Uterus (tissue), 4 donors: ENCODE measurements at places on chromosomes 7 and 10. TPM values are rescaled to one million over a fixed set of nuclear protein-coding genes. Genes with fewer than 3 reads are reported as not detected.

DNA sequence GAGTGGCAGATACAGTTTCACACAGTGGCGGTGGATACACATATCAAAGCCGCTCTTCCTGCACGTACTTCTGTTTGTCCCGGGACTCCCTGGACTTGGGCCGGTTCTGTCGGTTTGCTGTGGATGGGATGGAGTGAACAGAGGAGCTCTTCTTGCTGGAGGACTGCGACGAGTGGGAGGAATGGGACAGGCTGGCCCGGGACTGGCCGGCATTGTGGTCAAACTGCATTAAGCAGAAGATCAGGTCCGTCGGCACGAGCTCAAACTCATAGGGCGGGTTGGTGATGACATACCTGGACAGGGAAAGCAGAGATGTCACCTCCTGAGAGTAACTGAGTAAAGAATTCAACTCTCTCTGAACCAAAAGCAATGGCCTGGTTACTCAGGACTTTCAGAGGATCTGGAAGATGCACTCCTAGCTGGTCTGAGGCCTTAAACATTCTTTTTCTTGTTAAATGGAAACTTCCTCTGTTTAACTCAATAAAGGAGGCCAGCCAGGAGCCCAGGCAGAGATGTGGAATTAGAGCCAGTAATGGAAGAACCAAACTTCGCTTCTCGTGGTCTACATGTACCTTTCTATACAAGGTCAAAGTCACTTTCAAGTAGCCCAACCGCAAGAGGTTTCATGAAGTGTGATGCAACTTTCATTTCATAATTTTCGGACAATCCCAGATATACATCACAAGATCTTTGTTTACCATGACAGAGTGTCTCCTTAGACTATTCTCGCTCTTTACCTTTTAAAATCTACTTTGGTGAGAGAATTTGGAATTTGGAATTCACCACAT, 750.2 kb downstream of the KCNMA1 start:
- no peak for DNase-seq

DNA sequence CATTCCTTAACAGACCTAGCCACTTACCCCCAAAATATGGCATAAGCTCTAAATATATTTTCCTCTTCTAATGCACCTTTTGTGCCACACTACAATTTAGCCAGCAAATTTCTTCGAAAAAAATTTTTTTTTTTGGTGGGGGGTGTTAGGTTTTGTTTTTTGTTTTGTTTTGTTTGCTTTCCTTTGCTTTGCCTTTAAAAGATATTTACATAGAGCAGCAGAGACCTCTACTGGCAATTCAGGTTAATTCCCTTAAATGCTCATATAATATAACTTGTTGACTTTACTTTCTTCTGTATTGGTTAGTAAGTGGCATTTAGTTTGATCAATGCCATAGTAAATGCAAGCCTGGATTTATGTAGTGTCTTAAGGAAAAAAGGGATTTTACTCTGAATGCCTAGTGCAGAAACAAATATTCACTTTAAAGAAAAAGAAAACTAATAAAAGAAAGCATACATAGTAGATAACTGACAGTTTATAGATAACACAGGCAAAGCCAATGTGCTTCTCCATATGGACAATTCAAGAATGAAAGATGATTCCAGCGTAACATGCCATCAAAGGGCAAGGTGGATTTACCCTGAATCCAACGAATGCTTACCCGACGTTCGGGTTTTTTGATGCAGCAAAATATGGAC, 1250.6 kb downstream of the GATA3 start:
- DNase-seq = no peak

DNA sequence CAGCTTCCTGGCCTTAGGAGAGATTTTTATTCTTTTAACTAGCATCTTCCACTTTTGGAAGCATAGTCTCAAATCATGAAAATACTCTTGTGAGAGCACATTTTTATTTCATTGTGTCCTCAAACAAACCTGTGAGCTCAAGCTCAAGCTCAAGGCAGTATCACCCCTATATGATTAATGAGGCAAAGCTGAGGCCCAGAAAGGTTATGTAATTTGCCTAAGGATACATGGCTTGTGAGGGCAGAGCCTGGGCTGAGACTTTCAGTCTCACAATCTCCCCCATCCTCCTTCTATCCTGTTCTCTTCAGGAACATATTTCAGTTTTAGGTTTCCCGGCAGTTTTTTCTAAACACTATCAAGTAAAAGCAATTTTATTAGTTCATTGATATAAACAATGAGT, 359.5 kb downstream of the PTEN start:
- DNase-seq = no peak

DNA sequence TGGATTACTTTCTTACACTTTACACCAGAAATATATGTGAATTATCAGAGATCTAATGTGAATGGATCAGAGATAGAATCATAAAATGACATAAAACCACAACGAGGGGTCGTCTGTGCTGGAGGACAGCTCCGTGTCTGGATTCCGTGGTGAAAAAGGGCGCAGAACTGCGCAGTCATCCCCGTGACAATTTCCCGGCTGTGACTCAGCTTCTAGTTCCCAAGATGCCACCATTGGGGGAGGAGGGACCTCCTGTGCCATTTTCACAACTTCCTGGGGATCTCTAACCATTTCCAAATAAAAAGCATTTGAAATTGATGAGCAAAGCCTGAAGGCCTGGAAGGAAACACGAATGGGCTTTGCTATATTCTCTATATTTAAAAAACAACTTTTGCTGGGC, 72.1 kb downstream of the PDGFA start:
- no peak for DNase-seq

DNA sequence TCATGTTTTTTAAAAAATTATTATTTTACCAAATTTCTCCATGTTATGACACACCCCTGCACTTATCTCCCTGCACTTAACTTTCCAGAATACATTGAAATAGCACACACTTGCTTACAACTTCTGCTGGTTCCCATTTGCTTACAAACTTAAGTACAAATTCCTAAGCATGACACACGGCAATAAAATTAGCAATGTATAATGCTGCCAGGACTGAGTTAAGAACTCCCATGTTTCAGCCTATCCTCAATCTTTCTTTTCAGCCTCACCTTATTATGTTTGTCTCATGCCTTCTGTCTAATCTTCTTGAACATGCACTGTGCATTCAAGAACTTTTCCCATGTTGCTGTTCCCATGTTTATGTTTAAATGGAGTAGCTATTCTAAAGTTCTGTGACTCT, 40.8 kb downstream of the PRPS1L1 start:
- DNase-seq = no peak

- DNase-seq = no peak
Measured at GRCh38 chr10:118027397-118027796, 19.3 kb downstream of the RAB11FIP2 start.

DNA sequence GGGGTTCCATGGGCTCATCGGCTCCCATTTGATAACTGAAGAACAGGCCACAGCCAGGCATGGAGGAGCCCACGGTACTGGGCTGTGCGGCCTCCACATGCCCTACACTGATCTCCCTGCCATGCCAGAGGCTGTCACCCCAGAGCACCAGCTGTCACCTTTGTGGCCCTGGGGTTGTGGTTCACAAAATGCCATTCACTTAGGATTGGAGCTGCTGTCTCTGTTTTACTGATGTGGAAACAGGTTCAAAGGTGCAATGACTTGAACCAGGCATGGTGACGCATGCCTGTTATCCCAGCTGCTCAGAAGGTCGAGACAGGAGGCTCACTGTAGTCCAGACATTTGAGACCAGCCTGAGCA, 4.3 kb upstream of the UPK3B start:
- DNase-seq = no peak

DNA sequence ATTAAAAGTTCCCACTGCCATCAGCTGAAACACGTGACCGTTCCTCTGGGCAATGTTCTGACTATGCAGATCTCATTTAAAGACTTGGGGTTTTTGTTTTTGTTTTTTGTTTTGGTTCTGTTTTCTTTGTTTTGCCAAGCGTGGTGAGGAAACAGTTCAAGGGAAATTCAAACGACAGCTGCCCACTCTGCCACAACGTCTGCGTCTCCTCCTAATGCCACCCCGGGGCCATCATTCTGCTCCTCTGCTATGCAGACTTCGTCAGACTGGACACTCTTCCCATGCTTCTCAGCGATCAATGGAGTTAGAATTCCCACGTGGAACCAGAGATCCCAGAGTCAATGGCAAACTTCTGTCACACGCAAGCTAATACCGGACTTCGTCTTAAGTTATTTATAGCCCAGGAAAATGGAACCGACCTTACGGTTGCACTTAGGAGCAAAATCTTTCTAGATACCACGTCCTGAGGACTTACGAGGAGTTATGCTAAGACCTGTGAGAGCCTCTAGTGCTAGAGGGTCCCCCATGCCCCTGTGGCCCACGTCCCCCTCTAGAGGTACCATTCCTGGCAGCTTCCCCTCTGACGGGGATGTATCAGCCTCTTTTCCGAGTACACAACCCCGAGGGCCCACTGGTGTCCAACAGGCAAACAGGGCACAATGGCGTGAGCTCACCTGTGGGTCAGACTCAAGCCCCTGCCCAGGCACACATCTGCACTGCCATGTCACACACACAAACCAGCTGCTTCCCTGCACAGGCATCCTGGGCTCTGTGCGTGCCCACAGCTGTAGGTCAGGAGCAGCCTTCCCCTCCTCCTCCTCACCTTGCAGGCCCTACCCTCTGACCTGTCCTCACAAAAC, 24.4 kb downstream of the EBF3 start:
- DNase-seq = no peak

GRCh38 chr7:105250239-105250638, 138.5 kb downstream of the SRPK2 start:
- no peak for DNase-seq

GRCh38 chr10:114271075-114271778, 32.2 kb downstream of the VWA2 start:
- no peak for DNase-seq

The DIP2C gene
- total RNA-seq = 12.1 TPM

The GRID2IP gene
- total RNA-seq = 0.21 TPM

The PAX4 gene
- not detected for total RNA-seq

The SUN3 gene
- total RNA-seq = not detected

The MEOX2 gene
- total RNA-seq = 0.51 TPM

The FOXP2 gene
- total RNA-seq = 17.6 TPM
